ENCODE measurements at places on chromosomes 12 and 14.

DNA sequence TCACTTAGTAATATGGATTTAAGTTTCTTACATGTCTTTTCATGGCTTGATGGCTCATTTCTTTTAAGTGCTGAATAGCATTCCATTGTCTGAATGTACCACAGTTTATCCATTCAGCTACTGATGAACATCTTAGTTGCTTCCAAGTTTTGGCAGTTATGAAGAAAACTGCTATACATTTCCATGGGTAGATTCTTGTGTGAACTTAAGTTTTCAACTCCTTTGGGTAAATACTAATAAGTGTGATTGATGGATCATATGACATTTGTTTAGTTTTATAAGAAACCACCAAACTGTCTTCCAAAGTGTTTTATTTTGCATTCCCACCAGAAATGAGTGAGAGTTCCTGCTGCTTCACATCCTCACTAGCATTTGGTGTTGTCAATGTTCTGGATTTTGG, 119.2 kb downstream of the NAV3 start:
- DNase-seq = no peak

- no peak for DNase-seq
These were observed 23.7 kb upstream of the UBC start for GRCh38 chr12:124938108-124938507.

- no peak for DNase-seq
These were observed 15.7 kb downstream of the SMCO2 start for GRCh38 chr12:27462151-27462694.

- DNase-seq = no peak
These were observed 41.4 kb downstream of the NOC4L start for GRCh38 chr12:132185705-132186104.

- no peak for DNase-seq
These were observed 26.6 kb downstream of the NT5DC3 start for GRCh38 chr12:103814436-103814835.

- DNase-seq = no peak
These were observed 72.2 kb downstream of the BORCS5 start for GRCh38 chr12:12428961-12429657.

GRCh38 chr14:74579447-74580274, 32.4 kb downstream of the LTBP2 start:
- DNase-seq = no peak
